Activated CD8-positive, alpha-beta T cell treated with anti-CD3 and anti-CD28 coated beads for 36 hours (primary cell): ENCODE measurements at places on chromosomes 16 and 17. TPM values are rescaled to one million over a fixed set of nuclear protein-coding genes. Genes with fewer than 3 reads are reported as not detected.

The BCL6B gene
- 1.2 TPM for total RNA-seq

The BTBD17 gene
- not detected for total RNA-seq

The TMEM100 gene
- not detected for total RNA-seq

The KRT36 gene
- total RNA-seq, result not detected

The SEC14L5 gene
- total RNA-seq, result not detected

GRCh38 chr17:77676237-77676661 is 282.3 kb upstream of the TNRC6C start:
- no peak overlapping the region for H3K27ac ChIP-seq
- no peaks in the 10 kb centered on the region for H3K36me3 ChIP-seq
- DNase-seq, result no peak
- H3K4me3 ChIP-seq, result no peak overlapping the region

DNA sequence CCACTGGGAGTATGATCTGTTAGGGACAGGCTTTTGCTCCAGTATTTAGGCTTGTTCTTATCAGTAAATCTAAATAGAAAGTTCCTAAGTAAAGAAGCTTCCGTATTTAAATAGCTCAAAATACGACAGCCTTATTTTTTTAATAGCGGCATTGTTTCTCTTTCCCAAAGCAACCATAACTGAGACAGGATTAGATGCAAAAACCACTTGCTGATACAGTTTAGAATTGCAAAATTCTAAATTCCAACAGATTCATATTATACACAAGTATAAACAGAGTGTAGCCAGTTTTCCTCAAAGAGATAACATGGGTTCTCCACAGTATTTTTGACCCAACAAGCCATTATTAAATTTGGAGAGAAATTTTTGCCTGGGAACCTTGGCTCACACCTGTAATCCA is 276.7 kb downstream of the FTO start:
- H3K4me3 ChIP-seq, result no peak overlapping the region
- no peaks in the 10 kb centered on the region for H3K36me3 ChIP-seq
- H3K27me3 ChIP-seq, result no peaks in the 10 kb centered on the region
- DNase-seq, result no peak
- no peak overlapping the region for H3K27ac ChIP-seq

GRCh38 chr16:47258874-47259461 is 115.2 kb upstream of the NETO2 start:
- H3K27ac ChIP-seq, result no peak overlapping the region
- H3K4me3 ChIP-seq, result no peak overlapping the region
- no peaks in the 10 kb centered on the region for H3K4me1 ChIP-seq
- DNase-seq, result peak; percentile 39
- H3K36me3 ChIP-seq, result peaks cover 12% of the 10 kb centered on the region
- no peaks in the 10 kb centered on the region for H3K27me3 ChIP-seq

DNA sequence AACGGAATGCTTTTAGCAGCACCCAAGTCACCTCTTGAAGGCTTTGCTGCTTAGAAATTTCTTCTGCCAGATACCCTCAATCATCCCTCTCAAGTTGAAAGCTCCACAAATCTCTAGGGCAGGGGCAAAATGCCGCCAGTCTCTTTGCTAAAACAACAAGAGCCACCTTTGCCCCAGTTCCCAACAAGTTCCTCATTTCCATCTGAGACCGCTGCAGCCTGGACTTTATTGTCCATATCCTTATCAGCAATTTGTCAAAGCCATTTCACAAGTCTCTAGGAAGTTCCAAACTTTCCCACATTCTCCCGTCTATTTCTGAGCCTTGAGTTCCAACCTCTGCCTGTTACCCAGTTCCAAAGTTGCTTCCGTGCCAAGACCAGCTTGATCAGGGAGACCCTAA is 27.4 kb downstream of the TMC6 start:
- no peak overlapping the region for H3K4me3 ChIP-seq
- DNase-seq, result no peak

DNA sequence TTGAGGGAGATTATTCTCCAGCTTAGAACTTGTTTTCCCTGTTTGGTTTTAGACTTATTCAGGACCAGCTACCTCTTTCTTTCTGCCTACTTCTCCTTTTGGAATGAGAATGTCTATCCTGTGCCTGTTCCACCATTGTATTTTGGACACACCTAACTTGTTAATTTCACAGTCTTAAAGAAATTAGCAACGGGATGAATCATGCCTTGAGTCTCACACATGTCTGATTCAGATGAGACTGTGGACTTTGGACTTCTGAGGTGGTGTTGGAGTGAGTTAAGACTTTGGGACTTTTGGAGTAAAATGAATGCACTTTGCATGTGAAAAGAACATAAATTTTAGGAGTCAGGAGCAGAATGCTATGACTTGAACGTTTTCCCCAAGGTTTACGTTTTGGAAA is 581.4 kb downstream of the CDH11 start:
- H3K4me1 ChIP-seq, result no peaks in the 10 kb centered on the region
- H3K4me3 ChIP-seq, result no peak overlapping the region
- no peaks in the 10 kb centered on the region for H3K27me3 ChIP-seq
- H3K36me3 ChIP-seq, result no peaks in the 10 kb centered on the region
- H3K27ac ChIP-seq, result no peak overlapping the region
- DNase-seq, result no peak

GRCh38 chr17:52227926-52228325 is 69.4 kb upstream of the CA10 start:
- peaks cover 6% of the 10 kb centered on the region for H3K27me3 ChIP-seq
- H3K36me3 ChIP-seq, result no peaks in the 10 kb centered on the region
- no peak for DNase-seq
- H3K4me1 ChIP-seq, result no peaks in the 10 kb centered on the region

GRCh38 chr17:74079537-74080300 is 123.8 kb upstream of the RPL38 start:
- no peak overlapping the region for H3K27ac ChIP-seq
- DNase-seq, result no peak
- no peaks in the 10 kb centered on the region for H3K4me1 ChIP-seq
- no peaks in the 10 kb centered on the region for H3K36me3 ChIP-seq

DNA sequence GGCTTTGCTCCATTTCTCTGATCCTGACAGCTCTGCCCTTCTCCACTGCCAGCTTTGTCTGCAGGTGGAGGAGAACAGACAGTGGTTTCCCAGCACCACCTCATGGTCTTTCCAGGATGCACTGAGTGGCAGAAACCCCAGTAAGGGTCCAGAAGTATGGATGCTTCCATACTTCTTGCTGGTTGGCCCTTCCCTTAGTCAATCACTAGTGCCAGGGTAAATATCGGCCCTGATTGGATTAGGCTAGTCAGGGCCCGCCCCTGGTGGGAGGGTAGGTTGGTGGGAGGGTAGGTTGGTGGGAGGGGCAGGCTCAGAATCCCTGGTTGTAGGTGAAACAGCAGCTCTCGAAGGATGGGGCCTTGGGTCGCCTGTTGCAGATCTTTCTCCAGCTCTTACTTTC is 10.2 kb downstream of the RNF213 start:
- H3K4me1 ChIP-seq, result peaks cover 32% of the 10 kb centered on the region
- H3K27me3 ChIP-seq, result no peaks in the 10 kb centered on the region
- DNase-seq, result peak; percentile 61
- H3K4me3 ChIP-seq, result no peak overlapping the region

DNA sequence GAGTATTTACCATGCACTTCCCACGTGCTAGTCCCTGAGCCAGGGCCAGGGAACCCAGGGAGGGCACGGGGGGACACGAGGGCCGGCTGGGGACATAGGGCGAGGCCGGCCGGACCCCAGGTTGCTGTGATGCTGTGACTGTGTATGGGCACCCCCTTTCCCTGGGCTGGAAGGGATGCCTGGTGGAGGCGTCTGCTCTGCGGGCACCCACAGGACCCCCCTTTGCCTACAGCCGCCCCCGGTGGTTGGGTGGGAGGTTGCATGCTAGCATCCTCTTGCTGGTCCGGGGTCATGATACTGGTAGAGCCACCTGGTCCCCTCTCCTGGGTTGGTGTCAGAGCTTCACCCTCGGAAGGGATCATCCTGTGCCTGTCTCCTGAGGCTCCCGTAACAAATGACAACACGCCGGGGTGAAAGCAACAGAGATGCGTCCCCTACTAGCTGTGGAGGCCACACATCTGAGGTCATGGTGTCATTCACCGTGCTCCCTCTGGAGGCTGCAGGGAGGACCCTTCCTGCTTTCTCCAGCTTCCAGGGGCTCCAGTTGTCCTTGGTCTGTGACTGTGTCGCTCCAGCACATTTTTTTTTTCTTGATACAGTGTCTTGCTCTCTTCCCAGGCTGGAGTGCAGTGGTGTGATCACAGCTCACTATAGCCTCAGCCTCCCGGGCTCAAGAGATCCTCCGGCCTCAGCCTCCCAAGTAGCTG is 3.1 kb upstream of the CIAO3 start:
- H3K4me1 ChIP-seq, result peaks cover 12% of the 10 kb centered on the region
- H3K4me3 ChIP-seq, result no peak overlapping the region
- H3K27me3 ChIP-seq, result no peaks in the 10 kb centered on the region
- peaks cover 2% of the 10 kb centered on the region for H3K36me3 ChIP-seq
- no peak overlapping the region for H3K27ac ChIP-seq

DNA sequence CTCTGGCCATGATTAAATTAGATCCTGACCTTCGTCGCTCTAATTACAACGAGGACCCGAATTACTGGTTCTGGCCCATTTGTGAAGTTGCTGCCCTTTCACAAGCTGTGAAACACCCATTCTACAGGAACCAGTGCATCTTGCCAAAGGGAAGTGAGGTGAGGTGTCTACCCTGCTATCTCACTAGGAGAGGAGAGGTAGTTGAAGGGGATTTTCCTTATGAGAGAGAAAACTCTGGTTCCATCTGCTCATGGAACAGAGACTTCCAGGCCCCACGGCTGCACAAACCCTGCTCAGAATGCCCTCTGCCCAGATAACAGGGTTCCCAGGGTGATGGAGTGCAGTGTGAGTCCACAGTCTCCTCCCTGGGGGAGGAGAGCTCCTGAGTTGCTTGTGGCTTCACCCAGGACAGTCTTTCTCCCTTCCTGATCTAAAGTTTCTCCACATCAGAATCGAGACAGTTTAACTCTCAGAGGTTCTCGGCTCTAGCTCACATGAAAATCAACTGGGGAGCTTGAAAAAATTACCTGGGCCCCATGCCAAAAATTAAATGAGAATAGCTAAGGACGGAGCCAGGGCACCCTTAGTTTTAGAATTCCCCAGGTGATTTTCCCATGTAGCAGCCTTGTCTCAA is 7.8 kb upstream of the SSTR2 start:
- no peak for DNase-seq
- H3K4me1 ChIP-seq, result peaks cover 8% of the 10 kb centered on the region
- no peak overlapping the region for H3K4me3 ChIP-seq
- peaks cover 14% of the 10 kb centered on the region for H3K27me3 ChIP-seq

GRCh38 chr16:60261425-60261824 is 1527.3 kb upstream of the GOT2 start:
- no peak overlapping the region for H3K4me3 ChIP-seq
- no peaks in the 10 kb centered on the region for H3K36me3 ChIP-seq
- H3K4me1 ChIP-seq, result no peaks in the 10 kb centered on the region
- no peak overlapping the region for H3K27ac ChIP-seq
- no peak for DNase-seq

DNA sequence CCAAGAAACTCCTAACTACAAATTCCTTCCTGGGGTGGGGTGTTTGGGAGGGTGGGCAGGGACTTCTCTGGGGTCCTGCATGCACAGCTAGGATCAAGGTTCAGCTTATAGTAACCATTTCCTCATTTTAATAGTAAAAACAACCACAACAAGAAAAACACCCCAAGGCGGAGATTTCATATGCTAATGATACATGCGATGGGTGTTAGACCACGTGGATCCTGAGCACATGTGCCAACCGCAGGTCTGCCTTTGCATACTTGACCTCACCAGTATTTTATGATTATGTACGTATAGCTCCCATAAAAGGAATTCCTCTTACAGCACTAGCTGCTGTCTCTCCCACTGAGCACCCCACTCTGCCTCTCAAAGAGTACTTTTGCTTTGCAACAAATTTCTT is 1.9 kb downstream of the KRTAP4-11 start:
- H3K27ac ChIP-seq, result no peak overlapping the region
- H3K4me1 ChIP-seq, result peaks cover 13% of the 10 kb centered on the region
- no peaks in the 10 kb centered on the region for H3K36me3 ChIP-seq
- no peak for DNase-seq
- no peaks in the 10 kb centered on the region for H3K27me3 ChIP-seq
- no peak overlapping the region for H3K4me3 ChIP-seq
